ENCODE measurements at places on chromosomes 2 and 18.

DNA sequence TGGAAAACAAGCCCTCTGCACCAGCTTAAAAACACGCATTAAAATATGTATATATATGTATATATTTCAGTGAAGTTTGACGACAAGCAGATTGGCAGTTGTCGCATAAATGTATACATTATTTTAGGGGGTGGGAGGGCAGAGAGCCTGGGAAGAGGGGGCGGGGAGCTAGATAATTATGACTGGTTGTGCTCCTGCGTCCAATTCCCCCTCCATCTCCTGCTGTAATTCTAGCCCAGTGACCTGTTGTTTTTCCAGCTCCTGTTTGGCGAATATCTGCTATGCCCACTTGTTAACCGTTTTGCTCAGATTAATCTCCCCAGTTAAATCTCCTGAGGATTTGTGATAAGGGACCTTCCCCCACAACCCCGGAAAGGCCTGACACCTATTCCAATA lies 656 bp downstream of the UNC80 start:
- no peak for DNase-seq

DNA sequence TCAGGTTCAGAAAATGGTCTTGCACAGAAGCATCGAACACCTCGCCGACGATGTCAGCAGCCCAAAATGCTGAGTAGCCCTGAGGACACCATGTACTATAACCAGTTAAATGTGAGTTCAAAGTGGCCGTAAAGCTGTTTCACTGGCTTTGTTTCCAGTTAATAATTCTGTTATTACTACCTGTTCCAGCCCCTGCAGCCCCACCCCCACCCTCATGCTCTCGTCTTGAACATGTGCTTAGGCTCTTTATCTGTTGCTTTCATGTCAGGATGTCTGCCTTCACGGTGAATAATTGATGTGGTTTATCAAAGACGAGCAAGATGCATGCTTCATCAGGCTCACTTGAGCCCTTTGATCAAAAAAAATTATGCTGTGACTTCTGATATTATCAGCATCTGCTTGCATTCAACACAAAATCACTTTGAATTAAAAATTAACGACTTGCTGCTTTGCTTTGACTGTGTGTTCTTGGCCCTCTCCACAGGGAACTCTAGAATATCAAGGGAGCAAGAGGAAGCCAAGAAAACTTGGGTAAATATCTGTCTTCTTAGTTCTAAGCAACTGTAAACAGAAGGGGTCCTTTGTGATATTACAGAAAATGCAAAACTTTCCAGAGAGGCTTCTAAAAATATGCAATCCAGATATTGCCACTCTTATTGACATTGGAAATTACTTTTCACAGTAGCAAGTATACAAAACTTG lies 63.4 kb upstream of the SP5 start:
- no peak for DNase-seq

DNA sequence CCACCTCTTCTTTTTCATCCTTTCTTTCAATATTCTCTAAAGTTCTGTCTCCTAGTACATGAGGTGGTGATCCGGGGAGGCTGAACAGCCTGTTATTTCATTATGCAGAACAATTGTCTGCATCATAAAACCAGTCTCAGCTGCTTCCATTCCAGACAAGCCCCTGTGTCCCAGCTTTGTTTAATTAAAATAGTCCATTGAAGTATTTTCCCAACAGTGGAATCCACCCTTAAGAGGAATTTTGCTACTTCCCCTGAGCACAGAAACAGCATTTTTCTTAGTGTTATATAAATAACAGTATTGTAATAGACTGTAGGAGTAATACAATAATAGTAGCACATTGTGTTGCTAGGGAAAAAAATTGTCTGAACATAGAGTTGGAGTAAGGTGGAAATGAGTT lies 395.4 kb upstream of the TCF4 start:
- no peak for DNase-seq

GRCh38 chr2:129375632-129376425 lies 603.6 kb upstream of the RAB6C start:
- DNase-seq, result no peak
